ENCODE measurements at places on chromosomes 1 and 21.

DNA sequence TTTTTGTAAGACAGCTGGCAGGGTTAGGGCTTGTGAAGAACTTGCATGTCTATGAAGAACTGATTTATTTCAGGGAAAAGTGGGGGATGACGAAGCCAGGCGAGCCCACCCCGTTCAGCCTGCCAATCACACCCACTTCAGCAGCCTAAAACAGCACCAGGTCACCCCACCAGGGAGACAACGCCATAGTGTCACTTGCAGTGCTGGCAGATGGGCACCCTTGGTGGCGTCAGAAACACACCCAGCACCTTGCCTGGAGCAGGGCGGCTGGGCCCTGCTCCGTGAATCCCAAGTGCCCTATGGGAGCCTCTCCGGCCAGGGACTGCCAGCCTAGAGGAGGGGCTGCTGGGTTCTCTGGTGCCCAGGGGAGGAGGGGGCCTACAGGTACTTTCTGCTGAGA lies 5.0 kb upstream of the NADK start:
- no peak for DNase-seq

GRCh38 chr21:14602382-14602958 lies 56.4 kb upstream of the SAMSN1 start:
- DNase-seq = no peak

- DNase-seq = no peak
Measured at GRCh38 chr1:165119086-165119485, 237.4 kb downstream of the LMX1A start.

DNA sequence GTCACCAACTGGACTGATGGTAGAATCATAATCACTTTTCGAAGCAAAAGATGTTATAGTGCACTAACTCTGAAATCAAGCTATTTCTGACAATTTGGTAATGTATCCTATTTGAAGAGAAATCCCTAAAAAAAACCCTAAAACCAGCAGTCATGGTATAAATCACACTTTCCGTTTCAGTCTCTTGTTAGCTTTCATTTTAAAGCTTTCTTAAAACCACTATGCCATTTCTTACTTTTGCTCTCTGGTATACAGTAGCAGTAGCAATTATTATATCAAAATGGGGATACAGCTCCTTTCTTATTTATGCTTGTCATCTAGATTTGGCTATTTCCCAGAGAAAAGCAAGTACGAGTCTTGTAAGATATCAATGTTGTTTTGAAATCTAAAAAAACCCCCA lies 323.3 kb downstream of the KCTD3 start:
- DNase-seq = no peak

GRCh38 chr1:224681816-224682215 lies 65.7 kb downstream of the CNIH3 start:
- no peak for DNase-seq

DNA sequence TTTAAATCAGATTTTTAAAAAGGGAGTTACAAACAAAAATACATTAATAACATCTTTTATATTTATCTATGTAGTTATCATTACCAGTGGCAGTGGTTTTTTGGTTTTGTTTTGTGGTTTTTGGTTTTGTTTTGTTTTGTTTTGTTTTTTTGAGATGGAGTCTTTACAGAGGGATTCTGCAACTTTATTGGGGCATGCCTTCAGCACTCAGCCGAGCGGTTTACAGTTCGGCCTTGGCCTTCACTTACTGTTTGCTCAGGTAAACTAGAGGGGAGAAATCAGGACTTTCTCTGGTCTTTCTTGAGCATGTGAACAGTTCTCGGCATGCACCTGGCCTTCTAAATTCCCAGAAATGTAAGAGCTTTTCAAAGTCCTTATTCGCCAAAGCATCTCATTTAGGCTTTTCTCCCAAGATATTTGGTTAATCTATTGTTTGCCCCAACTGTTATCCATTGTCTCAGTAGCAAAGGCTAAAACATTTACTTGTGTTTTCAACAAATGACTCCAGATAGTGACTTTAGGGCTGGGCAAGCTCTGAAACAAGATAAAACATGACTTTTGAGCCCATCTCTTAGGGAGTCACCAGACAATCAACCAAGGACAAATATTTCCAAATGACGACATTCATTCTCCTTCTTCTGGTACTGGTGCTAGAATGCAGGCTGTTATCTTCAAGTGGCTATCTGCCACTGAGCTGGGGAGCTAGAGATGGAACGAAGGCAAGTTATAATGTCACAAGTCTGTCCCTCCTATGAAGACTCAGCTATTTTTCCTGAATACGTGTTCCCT lies 48.4 kb upstream of the ADORA3 start:
- DNase-seq = no peak

GRCh38 chr21:45800339-45801080 lies 157.0 kb downstream of the PCBP3 start:
- no peak for DNase-seq

DNA sequence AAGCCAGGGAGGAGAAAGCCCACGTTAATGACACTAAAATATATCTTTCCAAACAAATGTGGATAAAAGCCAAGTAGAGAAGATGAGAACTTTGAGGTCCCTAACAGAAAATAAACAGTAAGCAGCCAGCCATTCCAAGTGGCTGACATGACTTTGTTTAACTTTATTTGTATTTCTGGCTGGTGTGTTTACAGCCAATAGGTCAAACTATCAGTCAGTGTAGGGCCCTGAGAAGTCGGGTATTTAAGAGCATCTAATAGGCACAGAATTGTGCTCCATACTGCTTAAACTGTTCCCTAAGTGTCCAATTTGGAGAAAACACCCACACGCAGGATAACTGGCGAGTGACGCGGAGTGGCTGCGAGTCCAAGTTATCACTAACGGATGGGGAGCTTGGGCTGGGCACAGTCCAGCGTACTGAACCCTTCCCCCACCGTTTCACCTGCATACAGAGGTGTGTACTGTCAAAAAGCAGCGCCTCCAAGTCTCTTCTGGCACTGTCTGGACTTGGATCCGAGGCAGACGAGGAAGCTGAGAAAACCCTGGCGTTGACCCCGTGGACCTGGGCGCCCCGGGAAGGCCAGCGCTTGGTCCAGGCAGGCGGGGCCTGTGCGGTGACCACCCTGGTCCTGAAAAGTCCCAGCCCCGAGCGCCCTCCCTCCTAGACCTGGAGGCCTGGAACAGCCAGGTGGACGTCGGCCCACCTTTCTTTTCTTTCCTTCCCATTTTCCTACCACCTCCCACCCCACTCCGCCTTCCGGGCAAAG lies 662 bp upstream of the LGALS8 start:
- DNase-seq = no peak

DNA sequence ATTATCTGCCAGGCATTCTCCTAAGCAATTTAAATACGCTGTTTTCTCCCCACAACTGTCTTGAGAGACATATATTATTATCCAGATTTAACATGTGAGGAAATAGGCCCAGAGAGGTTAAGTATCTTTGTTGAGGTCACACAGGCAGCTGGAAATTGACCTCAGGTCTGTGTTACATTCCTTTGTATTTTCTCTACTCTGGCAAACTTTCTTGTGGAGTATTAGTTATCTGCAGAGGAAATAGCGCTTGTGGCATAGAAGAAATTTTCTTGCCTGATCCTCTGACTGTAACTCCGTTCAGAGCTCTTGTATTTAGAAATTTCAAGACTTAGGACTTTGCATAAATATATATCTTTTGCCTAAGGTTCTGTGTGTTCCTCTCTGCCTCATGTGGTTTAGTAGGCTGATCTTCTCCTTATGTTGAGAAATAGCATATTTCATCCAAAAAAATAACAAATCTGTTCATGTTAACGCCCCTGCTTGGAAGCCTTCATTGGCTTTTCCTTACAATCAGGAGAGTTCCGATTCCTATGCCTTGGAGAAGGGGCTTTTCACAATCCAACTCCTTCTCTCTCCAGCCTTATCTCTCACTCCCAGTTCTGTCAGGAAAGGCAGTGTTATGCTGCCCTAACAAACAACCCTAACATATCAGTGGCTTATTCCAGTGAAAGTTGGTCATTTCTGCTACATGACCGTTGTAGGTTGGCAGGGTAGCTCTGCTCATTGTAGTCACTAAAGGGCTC lies 2.5 kb upstream of the JUN start:
- no peak for DNase-seq

GRCh38 chr21:41228006-41228370 lies 60.0 kb downstream of the BACE2 start:
- no peak for DNase-seq

- DNase-seq = peak; percentile 92
Measured at GRCh38 chr21:33011462-33011861, 14.3 kb upstream of the OLIG2 start.

DNA sequence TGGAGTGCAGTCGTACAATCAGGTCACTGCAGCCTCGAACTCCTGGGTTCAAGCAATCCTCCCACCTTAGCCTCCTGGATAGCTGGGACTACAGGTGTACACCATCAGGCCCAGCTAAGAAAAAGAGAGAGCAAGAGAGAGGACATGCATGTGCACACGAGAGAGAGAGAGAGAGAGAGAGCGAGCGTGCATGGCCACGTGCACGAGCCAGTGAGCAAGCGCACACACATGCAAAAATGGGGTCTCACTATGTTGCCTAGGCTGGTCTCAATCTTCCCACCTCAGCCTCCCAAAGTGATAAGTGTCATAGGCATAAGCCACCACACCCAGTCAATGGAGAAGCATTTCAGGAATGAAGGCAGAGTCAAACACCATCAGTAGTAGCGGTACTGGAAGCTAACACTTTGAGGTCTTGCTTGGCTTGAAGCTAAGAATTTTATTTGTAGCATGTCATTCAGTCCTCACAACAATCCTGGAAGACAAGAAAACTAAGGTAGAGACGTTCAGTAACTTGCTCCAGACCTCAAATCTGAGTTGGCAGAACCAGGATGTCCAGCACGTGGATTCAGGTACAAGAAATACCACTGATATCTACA lies 14.5 kb downstream of the GNB1 start:
- DNase-seq = no peak

- no peak for DNase-seq
Measured at GRCh38 chr1:63326106-63326472, 3.7 kb downstream of the FOXD3 start.

DNA sequence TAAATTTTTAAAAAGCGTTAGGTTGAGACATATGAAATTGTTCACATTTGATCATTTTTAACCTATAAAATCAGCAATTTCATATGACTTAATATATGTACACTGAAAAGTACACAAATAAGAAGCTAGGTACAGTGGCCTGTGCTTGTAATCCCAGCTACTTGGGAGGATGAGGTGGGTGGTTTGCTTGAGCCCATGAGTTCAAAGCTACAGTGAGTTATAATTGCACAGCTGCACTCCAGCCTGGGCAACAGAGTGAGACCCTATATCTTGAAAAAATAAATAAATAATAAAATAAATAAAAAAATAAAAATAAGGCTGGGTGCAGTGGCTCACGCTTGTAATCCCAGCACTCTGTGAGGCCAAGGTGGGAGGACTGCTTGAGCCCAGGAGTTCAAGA lies 5.2 kb upstream of the EPB41 start:
- DNase-seq = no peak

DNA sequence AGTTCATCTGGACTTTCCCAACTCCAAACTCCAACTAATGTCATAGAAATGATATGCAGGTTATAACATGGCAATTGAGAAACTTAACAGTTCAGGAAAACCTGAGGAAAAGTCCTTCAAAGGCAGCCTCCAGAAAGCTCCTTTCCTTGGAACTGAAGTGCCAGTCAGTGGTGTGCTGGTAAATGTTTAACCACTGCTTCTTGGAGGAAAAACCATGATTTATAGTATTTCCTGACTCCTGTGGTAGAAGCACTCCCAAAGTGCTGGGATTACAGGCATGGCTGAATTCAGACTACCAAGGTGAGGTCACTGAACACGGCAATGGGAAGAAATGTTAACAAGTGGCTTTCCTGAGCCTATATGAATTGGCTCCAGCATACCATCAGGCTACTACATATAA lies 26.7 kb upstream of the ZNHIT6 start:
- peak; percentile 4 for DNase-seq
